ENCODE measurements at places on chromosomes 5 and 9.

DNA sequence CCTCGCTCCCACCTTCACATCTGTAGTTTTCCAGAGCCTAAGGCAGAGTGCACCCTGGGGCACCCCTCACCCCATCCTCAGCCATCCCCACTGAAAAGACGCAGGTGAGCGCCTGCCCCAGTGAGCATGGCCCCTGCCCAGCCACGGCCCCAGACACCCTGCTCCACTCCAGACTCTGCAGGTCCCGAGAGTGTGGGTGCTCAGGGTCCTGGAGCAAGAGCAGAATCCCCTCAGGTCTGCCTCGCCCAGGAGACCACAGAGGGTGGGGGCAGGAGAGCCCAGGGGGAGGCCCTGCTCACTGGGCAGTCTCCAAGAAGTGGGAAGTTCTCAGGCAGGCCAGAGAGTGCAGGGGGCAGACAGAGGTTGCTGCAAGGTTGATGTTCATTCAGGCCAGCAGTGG lies 158.6 kb upstream of the PPP1R26 start:
- no peak for DNase-seq

DNA sequence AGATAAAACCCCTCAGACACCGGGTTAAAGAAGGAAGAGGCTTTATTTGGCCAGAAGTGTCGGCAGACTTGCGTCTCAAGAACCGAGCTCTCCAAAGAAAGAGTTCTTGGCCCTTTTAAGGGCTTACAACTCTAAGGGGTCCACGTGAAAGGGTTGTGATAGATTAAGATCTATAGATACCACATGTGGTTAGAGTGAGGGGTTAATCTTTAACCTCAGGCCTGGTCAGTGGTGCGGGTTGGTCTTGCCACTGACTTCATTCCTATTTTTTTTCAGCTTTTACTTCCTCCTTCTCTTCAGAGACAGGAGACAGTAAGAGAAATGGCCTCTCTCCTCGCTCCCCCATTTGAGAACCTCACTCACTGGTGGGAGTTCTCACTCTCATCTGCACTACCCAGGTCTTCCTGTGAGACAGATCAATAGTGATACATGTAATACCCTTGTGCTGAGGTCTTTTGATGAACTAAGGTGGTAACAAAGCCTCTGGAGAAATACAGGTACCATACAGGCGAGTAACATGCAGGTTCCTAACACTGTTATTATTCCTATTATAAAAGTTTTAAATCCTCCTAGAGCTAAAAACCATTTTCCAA lies 52.4 kb upstream of the COX7C start:
- DNase-seq, result no peak

- no peak for DNase-seq
Measured at GRCh38 chr9:70789086-70789485, 332.3 kb downstream of the TRPM3 start.

DNA sequence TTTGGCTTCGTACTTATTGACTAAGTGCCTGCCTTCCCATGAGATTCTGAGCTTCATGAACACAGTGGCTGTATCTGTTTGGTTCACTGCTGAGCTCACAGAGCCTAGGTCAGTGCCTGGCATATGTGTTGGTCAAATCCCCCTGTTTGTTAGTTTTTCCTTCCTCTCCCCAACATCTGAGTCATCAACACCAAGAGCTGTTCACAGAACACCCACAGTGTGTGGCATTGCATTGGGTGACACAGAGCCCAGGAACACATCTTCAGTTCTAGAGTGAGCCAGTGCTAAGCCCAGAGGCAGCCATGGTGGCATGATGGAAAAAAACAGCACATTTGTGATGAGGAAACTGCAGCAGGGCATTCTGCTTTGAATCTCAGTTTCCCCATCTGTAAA lies 294.6 kb downstream of the SEC61B start:
- DNase-seq, result no peak

DNA sequence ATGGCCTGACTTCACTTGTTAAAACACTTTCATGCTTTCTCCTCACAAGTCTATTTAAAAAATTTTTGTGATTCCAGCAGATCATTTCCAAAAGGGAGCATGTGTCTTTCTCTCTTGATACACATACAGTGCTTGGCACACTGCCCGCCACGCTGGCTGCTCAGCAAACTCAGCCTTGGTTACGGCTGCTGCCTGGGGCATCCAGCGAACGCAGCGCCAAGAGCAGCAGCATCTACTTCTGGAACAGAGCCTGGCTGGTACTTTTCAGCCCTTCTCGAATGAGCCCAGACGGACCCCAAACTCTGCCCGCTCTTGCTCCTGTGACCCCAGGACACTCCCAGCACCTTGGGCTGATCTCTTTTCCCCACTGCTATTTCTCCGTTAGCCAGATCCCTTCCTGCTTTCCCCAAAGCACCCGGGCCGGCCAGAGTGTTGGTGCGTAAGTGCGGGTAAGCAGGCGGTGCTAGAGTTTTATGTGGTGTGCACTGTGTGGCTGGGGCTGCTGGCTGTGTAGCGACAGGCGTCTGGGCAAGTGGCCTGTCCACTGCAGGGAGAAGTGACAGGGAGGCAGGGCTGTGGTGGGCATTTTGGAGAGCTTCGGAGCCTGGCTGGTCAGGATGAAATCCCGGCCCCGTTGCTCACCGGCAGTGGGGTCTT lies 73.2 kb downstream of the SH3PXD2B start:
- no peak for DNase-seq

DNA sequence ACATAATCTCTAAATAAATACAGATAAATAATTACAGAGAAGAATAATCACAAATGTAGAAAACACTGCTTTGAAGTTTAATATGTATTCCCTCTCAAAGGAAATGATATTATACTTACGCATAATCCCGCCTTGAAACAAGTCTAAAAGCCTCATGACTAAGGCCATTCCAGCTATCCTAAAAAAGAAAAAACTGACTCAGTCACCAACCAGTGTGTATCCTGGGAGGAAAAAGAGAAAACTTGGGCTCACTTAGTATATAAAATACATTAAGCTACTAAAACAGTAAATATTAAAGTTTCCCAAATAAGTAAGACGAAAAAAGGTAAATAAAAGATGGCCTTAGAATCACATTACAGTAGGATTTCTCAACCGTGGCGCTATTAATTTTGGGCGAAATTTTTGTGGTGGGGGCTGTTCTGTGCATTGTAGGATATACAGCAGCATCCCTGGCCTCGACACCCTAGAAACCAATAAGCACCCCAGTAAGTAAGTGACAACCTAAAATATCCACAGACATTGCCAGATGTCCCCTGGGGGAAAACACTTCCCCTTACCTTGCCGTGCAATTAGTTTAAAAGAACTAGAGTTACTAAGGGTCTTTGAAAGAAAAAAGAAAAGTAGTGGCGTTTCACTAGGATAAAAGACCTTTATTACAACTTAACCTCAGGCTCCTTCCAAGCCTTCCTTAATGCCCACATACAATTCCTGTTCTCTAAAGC lies 1.1 kb downstream of the HSPA9 start:
- DNase-seq, result no peak

DNA sequence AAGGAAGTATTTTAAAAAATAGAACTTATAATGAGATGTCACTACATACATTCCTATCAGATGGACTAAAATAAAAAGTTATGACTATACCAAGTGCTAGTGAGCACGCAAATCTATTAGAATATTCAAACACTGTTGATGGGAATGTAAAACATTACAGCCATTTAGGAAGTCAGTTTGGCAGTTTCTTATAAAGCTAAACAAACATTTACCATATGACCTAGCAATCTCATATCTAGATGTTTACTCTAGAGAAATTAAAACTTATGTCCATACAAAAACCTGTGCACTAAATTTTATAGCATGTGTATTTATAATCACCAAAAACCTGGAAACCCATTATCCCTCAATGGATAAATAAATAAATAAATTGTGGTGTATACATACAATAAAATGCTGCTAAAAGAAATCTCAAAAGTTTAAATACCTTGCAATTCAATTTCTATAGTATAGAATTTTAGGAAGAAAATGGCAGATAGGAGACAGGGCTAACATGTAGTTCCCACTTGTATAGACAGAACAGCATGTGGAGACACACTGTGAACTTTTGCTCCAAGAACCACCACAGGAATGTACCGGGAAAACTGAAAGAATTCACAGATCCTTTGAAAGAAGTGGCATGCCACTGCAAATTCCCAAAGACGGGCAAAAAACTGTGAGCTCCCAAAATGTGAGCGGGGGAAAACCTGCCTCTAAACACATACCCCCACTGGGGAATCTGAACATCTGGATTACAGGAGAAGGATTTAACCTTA lies 174.6 kb upstream of the SPEF2 start:
- DNase-seq, result no peak

- DNase-seq, result peak; percentile 84
Measured at GRCh38 chr5:145531038-145531734, 304.0 kb downstream of the PRELID2 start.

GRCh38 chr9:117103438-117104110 lies 311.3 kb downstream of the ASTN2 start:
- no peak for DNase-seq

GRCh38 chr5:80809451-80809850 lies 150.7 kb upstream of the RASGRF2 start:
- DNase-seq, result peak; percentile 60

DNA sequence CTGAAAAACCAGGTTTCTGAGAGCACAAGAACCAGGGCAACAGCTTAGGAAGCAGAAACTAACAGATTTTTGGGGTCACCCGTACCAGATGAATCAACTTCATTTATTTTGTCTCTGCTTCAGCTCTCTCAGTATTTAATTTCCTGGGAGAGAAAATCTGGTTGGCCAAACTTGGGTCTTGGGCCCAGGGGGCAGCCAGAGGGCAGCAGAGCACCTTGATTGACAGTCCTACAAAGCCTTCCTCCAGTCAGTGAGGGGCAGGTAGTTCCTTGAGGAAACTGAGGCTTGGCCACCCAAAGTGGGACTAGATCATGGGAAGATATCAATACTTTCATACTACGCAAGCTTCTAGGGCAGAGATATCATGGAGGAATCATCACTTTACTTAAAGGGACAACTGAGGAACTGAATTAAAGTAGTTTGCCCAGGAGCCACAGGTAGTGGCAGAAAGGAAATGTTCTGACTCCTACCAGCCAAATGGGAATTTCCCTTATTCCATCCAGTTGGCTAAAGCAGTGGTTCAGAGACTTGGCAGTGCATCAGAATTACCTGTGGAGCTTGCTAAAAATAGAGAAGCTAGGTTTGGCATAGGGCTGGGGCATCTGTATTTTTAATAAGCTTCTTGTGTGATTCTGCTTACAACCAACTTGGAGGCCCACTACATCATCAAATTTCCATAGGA lies 21.5 kb upstream of the ARHGAP26 start:
- DNase-seq, result peak; percentile 23

GRCh38 chr5:124972703-124973102 lies 226.3 kb upstream of the ZNF608 start:
- no peak for DNase-seq

- DNase-seq, result peak; percentile 42
Measured at GRCh38 chr9:128254855-128255759, 20.7 kb downstream of the GOLGA2 start.

DNA sequence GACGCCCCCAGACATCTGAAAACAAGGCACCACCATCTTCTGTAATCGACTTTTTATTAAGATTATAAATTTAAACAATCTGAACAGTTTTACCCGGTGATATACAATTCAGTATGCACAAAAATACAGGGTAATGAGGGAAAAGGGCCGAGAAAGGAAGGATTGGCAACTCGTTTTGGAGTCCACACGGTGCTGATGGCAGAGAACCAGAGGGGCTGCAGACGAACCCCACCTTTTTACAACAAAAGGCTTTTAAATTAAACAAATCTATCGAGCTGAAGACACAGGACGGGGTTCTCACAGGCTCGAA lies 2.6 kb downstream of the IER5L start:
- no peak for DNase-seq

DNA sequence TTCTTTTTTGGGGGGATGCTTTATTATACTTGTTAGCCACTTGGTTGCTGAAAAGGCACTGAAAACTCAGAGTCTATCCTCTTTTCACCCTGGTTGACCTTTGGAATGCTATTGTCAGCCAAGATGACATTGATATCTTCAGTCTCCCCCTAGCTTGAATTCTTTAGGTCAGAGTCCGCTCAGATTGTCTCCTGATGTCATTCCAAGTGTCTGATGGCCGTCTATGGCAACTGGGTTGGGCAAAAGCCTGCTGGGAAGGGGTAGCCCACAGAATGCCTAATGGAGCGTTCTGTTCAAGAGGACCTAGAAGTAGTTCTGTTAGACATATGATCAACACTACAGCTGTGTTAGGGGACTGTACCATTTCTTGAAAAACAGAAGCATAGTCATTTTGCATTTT lies 9.7 kb upstream of the MEF2C start:
- DNase-seq, result no peak

GRCh38 chr9:123716339-123716945 lies 213.5 kb downstream of the DENND1A start:
- DNase-seq, result peak; percentile 58

GRCh38 chr5:39256477-39257235 lies 37.3 kb upstream of the FYB1 start:
- peak; percentile 80 for DNase-seq

DNA sequence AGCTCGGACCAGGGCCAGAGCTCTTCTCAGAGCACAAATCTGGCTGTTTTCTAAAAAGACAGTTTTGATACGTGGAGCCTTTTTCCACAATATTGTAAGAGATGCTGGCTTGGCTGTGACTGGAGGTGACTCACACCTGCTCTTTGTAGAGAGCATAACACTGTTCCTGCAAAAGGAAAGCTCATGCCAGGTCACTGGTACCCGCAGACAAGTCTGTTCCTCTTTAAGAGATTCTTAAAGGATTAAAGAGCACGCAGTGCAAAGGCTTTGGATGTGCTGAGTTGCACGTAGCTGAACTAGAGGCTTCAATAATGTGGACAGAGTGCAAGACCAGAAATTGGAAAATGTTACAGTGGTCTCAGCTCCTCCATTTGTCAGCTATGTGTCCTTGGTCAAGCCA lies 19.0 kb downstream of the ACTL7B start:
- no peak for DNase-seq
